RPMI7951 (cell line): ENCODE measurements at places on chromosomes 6 and 20. TPM values are rescaled to one million over a fixed set of nuclear protein-coding genes. Genes with fewer than 3 reads are reported as not detected.
A peak's percentile ranks its signal among the peaks of the same experiment; 100 is the strongest.

The MLN gene
- total RNA-seq, result not detected in 2 replicates

The PDE7B gene
- 4.5 and 4.9 TPM in 2 replicates for total RNA-seq

The FAXC gene
- 1.8 and 4.3 TPM in 2 replicates for total RNA-seq

The MYLK4 gene
- 0.29 and 0.60 TPM in 2 replicates for total RNA-seq

The CFAP61 gene
- 0.12 TPM in 1 of 2 replicates, not detected in the other for total RNA-seq

The WFDC12 gene
- total RNA-seq, result not detected in 2 replicates

The XKR7 gene
- total RNA-seq, result not detected in 2 replicates

The MYCT1 gene
- 0.10 and 0.48 TPM in 2 replicates for total RNA-seq

The VSX1 gene
- 2.8 and 3.8 TPM in 2 replicates for total RNA-seq

The BMP7 gene
- total RNA-seq, result 0.96 and 0.98 TPM in 2 replicates

The SEC63 gene
- 9.6 and 19.8 TPM in 2 replicates for total RNA-seq

The LY86 gene
- total RNA-seq, result not detected in 2 replicates

DNA sequence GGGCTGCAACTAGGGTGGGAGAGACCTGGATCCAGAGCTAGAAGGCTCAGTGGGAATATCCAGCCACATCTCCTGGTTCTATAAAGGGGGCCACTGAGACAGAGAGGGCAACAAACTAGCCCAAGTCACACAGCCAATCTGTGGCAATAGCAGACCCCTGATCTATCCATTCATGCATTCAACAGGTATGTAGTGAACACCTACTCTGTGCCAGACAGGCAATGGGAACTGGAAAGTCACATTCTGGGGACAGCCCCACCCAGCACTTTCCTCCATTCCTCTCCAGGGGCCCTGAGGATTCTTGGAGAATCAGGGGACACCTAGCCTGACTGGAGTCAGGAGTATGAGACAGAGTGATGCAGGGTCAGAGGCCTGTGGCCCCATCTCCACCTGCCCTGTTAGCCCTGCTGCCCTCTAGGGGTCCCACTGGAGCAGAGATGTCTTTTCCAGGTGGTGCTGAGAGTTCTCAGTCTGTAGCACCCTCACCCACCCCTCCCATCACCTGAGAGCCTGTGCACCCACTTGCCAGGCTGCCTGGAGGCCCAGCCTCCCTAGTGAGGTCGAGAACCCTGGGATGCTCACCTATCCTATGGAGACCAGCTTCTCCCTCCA, 13.6 kb downstream of the BPIFA2 start:
- no peak for DNase-seq

DNA sequence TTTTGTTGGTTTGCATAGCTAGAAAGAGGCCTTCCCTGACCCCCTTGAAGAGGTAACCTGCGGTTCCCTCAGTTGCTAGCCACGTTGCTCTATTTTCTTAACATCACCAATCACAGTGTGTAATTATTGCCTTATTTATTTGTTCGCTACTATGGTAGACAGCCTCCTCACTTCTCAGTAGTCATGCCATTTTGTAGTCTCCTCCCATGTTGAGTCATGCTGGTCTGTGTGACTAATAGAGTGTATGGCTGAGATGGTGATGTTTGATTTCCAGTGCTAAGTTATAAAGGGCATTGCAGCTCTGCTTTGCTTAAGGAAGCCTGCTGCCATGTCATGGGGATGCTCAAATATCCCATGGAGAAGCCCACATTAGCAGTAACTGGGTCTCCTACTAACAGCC, 236.6 kb upstream of the CHD6 start:
- peak; percentile 56 for DNase-seq

GRCh38 chr20:23636182-23636907, 1.4 kb downstream of the CST3 start:
- DNase-seq, result no peak

- no peak for DNase-seq
These were observed 4.5 kb upstream of the SGK2 start for GRCh38 chr20:43554369-43554768.

DNA sequence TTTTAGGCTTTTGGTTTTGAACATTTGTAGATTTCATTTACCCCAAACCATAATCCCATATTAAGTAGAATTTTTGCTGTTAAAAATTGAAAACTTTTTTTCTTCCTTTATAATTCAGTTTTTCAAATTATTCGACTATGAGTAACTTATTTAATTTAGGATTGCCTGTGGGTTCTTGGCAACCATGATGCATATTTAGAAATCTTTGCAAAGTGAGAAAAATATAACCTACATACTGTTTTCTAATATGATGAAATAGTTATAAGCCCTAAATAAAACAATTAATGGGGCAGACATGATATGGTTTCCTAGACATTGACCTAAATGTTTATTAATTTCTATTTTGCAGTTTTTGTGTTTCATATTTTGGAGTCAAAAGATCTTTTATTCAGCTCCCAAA, 23.6 kb downstream of the NEDD9 start:
- no peak for DNase-seq

DNA sequence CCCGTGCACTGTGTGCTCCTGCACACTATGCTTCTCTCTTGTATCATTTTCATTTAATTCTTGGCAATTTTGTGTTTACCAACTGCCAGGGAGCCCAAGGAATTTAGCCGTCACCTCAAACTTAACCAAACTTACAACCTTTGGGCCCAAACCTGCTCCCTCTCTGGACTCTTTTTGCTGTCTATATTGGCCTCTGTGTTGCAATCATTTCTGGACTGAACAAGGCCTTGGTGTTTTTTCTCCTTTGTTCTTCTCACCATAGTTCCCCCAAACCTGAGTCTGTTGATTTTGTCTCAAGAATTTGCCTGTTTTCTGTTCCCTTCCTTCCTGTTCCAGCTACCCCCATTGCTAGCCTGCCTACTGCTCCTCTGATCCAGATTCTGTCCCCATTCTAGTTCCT, 19.2 kb downstream of the DCBLD1 start:
- DNase-seq, result no peak

GRCh38 chr20:57770852-57771720, 61.3 kb upstream of the PMEPA1 start:
- no peak for DNase-seq

GRCh38 chr6:111129013-111129412, 41.7 kb downstream of the SLC16A10 start:
- DNase-seq, result peak; percentile 79

DNA sequence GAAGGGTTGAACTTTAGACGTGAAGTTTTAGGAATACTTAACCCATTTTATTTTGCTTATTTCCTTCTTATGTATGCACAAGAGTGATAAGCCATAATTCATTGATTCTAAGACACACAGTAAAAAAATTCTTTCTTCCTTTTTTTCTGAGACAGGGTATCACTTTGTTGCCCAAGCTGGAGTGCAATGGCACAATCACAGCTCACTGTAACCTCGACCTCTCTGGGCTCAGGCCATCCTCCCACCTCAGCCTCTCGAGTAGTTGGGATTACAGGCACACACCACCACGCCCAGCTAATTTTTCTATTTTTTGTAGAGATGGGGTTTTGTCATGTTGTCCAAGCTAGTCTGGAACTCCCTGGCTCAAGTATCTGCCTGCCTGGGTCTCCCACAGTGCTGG, 116.6 kb upstream of the RNF24 start:
- DNase-seq, result no peak

DNA sequence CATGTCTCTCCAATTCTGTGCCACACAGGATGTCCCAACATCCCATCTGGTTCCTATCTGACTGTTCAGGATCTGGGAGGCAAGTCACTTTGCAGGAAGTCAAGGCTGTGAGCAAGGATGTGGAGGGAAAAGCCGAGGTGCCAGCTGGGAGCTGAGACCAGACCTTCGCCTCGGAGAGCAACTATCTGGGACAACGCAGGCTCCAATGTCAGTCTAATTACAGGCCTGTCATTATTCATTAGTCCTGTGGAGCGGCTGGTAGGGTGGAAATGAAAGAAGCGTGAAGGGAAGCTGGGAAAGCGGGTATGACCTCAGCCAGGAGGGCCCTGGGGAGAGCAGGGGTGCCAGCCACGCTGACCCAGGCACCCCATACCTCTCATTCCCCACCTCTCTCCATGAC, 147.3 kb downstream of the UNC5CL start:
- no peak for DNase-seq

DNA sequence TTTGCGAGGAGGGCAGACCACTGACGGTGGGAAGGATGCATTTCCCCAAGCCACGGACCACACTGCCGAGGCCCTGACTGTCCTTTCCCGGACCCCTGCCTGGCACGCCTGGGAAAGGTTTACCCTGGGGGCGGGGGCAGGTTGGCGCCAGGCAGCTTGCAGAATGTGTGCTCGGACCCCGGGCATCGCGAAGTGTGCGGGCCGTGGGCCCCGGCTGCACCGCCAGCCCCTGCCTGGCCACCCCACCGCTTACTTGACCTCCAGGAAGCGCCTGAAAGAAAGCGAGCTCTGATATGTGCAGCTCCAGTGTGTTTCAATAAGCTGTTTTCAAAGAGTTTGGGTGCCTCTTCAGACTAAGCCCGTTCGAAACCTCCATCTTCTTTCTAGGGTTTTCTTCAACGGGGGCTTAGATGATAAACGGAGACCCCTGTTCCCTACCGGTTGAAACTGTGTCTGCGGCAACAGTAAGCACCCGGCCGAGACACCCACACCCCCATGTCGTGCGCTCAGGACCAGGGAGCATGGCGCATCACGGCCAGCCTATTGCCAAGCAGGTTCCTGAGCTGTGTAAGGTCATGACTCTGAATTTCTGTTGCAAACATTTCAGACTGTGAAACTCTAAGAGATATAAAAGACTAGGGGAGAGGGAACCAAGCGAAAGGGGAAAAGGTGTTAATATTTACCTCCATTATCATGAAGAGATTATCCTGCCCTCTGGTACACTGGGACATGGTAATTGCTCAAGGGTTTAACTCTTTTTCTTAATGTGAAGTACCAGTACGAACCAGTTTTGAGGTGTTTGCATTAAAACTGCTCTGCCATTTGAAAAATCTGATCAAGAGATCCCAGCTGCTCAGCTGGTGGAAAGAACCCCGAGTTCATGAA, 231.2 kb upstream of the FOXQ1 start:
- DNase-seq, result no peak

DNA sequence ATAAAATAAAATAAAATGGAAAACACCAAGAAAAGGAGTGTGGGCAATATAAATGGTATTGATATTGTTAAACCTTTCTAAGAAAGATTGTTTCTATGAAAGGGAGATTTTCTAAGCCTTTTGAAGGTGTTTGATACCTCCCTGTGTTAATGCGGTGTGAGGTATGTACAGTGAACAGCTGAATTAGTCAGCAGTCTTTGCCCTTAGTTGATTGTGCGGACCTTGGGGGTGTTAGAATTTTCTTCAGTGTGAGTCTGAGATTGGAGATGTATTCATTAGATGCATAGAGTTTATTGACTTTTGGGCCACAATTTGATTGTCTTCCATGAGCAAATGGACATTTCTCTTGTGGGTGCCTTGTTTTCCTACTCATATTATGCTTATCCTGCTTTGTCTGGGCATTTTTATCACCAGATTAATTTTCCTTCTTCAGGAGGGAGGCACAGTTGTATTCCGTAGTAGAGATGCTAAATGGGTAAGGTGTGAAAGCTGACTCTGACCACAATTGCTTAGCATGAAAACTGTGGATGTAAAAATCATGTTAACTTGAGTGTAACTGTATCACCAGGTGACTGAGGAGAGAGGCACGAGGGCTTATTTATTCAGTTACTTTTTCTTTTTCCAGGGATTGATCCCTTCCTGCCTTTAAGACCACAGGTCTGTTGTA, 42.2 kb downstream of the CDYL start:
- no peak for DNase-seq

GRCh38 chr20:53445321-53445731, 148.3 kb downstream of the ZNF217 start:
- DNase-seq, result no peak

GRCh38 chr20:959996-960615, 42.0 kb downstream of the RSPO4 start:
- DNase-seq, result no peak

GRCh38 chr20:58342104-58342945, 32.8 kb downstream of the RAB22A start:
- DNase-seq, result peak; percentile 57
